Stimulated activated CD8-positive, alpha-beta memory T cell treated with anti-CD3 and anti-CD28 coated beads, Interleukin-7, amount 100 ng/mL, for 24 hours (primary cell): ENCODE measurements at places on chromosomes 11 and 22.

- DNase-seq, result no peak
These were observed 21.2 kb downstream of the MCM5 start for GRCh38 chr22:35421121-35421520.

DNA sequence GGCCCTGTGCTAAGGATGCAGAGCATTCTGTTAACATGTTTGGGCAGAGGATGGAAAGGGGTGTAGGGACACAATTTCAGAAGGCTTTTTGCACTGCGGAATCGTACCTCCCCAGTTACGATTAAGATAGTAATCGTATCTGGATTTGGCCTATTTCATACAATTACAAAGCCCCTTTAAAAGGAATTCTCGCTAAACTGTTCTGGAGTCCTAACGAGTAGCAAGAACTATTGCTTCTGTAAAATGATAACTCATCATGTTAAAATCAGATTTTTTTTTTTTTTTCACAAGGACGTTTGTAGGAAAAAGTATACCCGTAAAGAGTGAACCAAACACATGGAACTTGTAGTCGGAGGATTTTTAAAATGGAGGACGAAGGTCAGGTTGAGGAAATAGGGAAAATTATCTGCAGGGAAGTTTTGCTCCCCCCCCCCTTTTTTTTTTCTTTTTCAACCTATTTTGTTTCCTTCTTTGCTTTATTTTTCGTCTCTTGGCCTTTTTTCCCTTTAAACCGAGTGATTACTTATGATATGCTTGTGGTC is 934 bp downstream of the HSD17B12 start:
- DNase-seq, result no peak

DNA sequence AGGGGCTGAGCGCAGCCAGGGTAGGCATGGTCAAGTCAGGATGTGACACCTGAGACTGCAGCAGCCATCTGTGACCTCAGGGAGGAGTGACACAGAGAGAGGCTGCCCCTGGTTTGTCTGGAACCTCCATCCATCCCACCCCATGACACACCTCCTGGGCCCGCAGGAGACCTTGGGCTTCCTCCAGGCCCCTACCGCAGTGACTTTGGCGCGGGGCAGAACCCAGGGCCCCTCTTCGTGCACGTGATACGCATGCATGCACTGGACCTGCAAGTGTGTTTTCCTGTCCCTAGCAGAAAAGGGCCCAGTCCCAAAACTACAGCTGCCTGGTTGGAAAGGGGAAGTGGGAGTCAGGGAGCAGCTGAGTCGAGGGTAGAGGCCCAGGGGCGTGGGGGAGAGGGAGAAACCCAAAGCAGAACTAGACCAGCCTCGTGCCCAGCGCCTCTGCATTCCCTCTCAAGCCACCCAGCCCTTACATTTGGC is 7.9 kb upstream of the CYTH4 start:
- DNase-seq, result no peak

- DNase-seq, result no peak
These were observed 85.0 kb downstream of the INSC start for GRCh38 chr11:15199693-15200092.

DNA sequence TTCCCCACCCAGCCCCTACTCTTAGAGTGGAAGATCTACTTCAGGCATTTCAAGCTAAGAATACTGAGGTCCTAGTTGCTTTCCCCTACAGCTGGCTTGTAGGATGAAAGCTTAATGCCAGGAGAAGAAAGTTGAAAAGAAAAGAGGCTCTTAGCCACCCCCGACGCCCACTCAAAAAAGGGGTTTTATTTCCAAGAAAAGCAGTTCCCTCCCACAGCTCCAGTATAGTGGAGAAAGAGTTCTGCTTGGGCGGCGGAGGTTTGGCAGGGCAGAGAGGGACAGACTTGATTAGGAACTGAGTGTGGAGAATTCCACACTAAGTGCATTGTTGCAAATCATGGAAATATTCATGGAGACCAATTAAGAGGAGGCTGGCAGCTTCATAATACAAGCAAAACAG is 470.9 kb downstream of the ETS1 start:
- DNase-seq, result no peak

DNA sequence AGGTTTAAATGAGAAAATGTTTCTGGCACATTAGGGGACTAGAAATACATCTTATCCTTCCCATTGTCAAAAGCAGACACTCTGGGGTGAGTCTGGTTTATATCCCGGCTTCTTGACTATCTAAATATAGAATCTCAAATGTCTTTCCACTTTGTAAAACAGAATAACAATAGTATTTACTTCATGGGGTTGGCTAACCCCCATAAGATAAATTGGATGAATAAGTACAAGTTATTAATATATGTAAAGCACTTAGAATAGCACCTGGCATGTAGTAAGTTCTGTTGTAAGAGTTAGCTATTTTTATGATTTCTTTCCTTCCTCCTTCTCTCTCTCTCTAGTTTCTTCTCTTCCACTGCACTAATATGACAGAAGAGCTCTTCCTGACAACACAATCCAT is 499.1 kb downstream of the INSC start:
- DNase-seq, result no peak

- no peak for DNase-seq
These were observed 90.3 kb upstream of the RTL6 start for GRCh38 chr22:44588348-44588747.

GRCh38 chr11:44651535-44652155 is 75.1 kb upstream of the TSPAN18 start:
- DNase-seq, result no peak

DNA sequence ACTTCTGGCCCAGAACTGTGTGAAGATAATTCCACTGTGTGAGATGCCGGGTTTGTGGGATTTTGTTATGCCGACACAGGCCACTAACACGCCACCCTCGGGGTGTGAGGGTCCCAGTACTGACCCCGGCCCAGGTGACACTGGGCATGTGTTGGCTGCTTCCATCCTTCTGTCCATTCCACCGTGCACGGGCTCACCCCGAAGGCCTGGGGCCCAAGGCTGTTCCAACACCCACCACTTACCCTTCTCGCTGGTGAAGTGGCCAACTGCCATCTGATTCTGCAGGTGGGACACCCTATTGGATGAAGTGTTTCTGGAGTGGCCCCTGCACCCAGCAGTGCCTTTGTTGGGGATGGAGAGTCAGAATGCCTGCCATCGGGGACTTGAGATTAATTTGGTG is 1307.5 kb downstream of the BRD1 start:
- no peak for DNase-seq

- no peak for DNase-seq
These were observed 235.4 kb downstream of the METTL15 start for GRCh38 chr11:28343304-28344233.

DNA sequence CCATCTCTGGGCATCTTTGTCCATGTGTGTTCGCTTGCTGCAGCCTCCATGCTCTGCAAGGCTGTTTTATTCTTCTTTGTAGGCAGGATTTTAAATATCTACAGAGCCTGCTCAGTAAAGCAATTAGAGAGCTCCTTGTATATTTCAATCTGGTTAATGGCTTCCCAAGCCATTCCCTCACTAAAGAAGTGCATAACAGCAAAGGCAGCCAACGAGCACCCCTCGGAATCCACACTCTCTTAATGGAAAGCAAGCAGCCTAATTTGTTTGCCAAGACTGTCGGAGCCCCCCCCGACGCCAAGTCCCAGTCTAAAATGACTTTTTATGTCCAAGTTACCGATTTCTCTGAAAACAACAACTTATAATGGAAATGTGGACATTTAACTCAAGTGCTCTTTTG is 123.6 kb downstream of the ARL14EP start:
- DNase-seq, result no peak

DNA sequence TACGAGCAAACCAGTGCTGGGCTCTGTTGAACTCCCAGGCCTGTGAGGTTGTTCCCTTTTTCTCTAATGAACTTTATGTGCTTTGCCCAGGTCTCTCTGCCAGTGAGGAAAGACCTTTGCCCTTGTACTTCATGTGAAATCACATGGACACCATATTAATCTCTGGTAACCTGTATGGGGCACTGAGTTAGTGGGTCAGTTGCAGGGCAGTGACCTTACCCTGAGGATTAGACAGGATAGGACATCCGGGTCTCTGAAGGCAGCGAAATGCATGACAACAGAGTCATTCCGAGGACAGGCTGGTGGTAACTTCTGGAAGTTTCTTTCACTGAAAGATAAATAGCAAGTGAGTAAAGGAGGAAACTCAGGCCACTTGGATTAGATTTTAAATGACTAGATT is 93.7 kb downstream of the ZBTB16 start:
- DNase-seq, result no peak

DNA sequence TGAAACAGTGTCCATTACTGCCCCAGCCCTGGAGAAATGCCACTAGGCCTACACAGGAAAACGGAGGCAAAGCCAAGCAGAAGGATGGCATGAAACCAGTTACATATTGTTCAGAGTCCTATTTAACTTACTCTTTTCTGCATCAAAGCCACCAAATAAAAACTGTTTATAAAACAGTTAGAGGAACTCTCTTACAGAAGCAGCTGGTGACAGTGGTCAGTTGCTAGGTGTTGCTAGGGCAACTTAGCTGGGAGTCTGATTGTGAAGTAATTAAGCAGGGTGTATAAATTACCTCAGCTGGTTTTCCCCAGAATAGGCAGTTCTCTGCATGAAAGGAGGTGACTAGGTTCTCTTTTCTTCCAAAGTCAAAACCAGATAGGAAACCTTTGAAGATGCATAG is 115.6 kb upstream of the ZBED5 start:
- DNase-seq, result no peak

DNA sequence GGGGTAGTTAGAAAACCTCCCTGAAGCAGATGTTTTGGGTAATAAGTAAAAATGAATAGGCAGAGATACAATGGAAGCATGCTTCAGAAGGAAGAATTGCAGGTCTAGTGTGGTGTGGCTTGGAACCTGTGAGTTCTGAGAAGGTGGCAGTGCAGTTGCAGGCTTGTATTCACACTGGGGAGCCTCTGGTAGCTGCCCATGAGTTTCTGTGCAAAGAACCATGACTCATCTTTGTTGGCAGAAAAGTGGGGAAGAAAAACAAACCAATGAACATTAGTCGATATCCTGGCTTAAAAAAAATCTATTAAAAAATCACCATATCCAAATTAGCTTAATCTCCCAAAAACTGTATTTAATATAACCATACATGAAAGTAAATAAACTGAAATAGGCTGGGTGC is 232.6 kb downstream of the FAT3 start:
- DNase-seq, result no peak
